NCI-H2171 treated with DMSO at 0.1 percent for 48 hours (cell line): ENCODE measurements at places on chromosomes 7 and 10.
A peak's percentile ranks its signal among the peaks of the same experiment; 100 is the strongest.

- no peak for DNase-seq
Observed at GRCh38 chr7:68429411-68430117, 1168.7 kb upstream of the AUTS2 start.

DNA sequence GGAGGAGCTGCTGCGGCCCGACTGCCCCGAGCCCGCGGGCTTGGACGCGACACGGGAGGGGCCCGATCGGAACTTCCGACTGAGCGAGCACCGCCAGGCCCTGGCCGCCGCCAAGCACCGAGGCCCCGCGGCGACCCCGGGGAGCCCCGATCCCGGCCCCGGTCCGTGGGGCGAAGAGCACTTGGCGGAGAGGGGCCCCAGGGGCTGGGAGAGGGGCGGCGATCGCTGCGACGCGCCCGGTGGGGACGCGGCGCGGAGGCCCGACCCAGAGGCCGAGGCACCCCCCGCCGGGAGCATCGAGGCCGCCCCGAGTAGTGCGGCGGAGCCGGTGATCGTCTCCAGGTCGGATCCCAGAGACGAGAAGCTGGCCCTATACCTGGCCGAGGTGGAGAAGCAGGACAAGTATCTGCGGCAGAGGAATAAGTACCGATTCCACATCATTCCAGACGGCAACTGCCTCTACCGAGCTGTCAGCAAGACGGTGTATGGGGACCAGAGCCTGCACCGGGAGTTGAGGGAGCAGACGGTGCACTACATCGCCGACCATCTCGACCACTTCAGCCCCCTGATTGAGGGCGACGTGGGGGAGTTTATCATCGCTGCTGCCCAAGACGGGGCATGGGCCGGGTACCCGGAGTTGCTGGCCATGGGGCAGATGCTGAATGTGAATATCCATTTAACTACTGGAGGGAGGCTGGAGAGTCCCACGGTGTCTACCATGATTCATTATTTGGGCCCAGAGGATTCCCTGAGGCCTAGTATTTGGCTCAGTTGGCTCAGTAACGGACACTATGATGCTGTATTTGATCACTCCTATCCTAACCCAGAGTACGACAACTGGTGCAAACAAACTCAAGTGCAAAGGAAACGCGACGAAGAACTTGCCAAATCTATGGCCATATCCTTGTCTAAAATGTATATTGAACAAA, 1.4 kb downstream of the OTUD1 start:
- no peak for DNase-seq

GRCh38 chr10:3452683-3453361, 280.2 kb upstream of the PITRM1 start:
- no peak for DNase-seq

DNA sequence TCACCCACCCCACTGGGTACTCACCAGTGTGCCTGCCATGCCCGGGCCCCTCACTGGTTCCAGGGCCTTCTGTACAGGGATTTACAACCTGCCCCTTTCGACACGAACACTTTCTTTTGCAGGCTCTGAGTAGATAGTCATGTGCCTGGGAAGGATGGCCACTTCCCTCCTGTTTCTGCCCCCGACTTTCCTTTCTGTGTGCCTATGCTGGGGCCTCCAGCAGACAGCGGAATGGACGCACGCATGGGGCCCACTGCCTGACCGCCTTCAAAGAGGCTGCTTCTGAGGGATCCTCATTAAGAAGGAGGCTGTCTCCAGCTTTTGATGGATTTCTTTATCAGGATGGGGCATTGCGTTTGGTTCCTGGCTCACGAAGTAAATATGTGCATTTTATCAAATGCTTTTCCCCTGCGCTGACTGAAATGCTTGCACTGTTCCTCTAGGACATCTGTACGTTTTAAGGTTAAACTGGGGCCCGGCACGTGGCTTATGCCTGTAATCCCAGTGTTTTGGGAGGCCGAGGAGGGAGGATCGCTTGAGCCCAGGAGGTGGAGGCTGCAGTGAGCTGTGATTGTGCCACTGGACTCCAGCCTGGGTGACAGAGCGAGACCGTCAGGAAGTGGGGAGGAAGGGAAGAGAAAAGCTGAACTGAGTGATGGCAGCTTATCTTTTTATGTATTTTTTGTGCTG, 29.4 kb upstream of the NKX6-2 start:
- no peak for DNase-seq

- peak; percentile 24 for DNase-seq
Observed at GRCh38 chr7:28732071-28732869, 225.9 kb downstream of the TRIL start.
